ENCODE measurements at places on chromosomes 13 and 19.

GRCh38 chr19:29402563-29402962 is 123.2 kb upstream of the VSTM2B start:
- no peak for DNase-seq

DNA sequence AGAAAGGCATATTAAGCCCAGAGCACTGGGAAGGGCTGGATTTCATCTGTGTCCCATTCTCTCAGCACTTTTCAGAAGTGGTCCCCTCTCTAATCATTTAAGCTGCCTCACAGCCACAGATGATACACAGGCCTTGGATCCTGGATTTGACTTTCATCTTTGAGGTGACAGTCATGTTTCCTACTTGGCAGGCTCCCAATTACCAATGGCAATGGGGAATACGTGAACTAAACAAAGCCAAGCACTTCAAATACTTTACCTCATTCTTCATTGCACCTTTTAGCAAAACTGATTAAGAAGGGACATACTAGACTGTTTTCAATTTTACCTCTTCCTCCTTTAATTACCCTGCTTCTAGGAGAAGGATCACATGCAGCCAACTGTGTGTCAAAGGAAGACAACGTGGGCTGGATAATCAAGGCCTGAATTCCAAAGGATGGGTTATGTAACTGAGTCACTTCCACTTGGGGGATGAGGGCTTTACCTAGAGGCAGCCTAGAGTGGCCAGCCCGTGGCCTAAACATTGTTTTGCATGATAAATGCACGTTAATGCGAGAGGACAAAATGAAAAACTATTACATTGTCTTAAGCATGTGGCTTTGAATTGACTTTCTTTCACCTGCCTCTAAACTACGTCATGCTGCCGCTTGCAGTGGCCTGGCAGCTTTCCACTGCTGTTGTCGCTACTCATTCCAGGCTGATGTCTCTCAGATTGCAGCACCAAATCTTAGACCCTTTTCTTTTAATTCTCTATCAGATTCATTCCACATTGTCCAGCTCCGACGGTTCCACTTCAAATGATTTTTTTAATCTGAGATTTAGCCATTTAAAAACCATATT is 95.0 kb downstream of the KCTD12 start:
- peak; percentile 37 for DNase-seq

- DNase-seq, result no peak
Observed at GRCh38 chr13:39201180-39201579, 162.9 kb downstream of the NHLRC3 start.

- DNase-seq, result no peak
Observed at GRCh38 chr19:32969549-32969948, 2.2 kb downstream of the CEP89 start.

- DNase-seq, result peak; percentile 67
Observed at GRCh38 chr19:6125571-6125989, 9.9 kb upstream of the ACSBG2 start.

GRCh38 chr13:39185326-39185725 is 147.1 kb downstream of the NHLRC3 start:
- DNase-seq, result no peak

DNA sequence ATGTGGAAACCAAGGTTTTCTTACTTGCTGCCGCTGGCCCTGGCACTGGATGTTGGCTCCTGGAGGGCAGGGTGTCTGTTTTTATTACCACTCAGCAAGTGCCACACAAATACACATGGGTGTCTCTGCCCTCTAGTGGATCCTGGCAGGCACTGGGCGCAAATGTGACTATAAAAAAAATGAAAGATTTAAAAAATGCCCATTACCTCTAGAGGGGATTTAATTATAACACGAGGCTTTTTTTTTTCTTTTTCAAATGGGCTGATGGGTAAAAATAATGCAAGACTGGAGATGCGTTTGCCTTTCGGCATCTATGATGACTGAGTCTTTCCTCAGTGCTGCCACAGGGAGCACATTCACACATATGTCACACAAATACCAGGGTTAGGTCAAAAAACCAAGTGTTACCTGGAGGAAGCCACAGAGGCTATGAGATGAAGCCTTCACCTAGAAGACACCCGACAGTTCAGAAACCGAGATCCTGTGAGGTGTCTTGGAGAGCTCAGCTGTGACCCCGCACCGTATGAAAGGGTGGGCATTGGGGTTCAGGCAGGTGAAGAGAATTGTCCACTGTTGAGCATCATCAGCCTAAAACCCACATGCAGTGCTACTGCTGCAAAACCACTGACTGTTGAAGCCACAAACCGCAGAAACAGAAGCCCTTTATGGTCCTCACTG is 25.7 kb downstream of the CHAMP1 start:
- peak; percentile 88 for DNase-seq

DNA sequence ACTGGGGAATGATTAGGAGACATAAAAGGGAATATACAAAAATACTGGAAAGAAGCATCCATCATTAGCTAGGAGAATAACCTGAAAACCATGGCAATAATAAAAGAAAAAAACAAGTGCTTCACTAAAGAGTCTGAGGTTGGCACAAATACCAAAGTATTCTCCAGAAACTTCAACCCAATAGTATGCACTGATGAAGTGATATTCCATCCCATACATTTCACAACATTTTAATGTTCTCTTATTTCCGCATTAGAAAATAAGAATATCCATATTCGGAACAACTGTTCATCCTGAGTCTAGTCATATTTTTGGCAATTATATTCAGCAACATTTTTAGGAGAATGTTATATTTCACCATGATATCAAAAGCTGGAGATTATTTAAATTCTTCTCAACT is 116.2 kb downstream of the POSTN start:
- DNase-seq, result no peak

- no peak for DNase-seq
Observed at GRCh38 chr13:74774264-74774663, 640.1 kb upstream of the KLF12 start.

DNA sequence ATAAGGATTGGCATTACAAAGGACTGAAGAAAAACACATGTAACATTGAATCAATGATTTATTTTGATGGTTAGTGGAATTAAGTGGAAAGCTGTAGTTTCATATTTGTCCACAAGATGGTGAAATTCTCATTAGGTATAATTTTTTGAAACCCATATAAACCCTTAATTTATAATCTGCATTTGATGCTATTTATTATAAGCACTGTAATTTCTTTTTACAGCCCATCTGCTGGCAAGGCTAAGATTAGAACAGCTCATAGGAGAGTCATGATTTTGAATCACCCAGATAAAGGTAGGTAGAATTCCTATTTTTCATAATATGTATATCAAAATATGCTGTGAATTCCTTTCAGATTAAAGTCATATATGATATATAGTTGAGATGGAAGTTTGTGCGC is 62.2 kb downstream of the DNAJC15 start:
- no peak for DNase-seq

- no peak for DNase-seq
Observed at GRCh38 chr13:40243047-40243446, 423.4 kb downstream of the FOXO1 start.

DNA sequence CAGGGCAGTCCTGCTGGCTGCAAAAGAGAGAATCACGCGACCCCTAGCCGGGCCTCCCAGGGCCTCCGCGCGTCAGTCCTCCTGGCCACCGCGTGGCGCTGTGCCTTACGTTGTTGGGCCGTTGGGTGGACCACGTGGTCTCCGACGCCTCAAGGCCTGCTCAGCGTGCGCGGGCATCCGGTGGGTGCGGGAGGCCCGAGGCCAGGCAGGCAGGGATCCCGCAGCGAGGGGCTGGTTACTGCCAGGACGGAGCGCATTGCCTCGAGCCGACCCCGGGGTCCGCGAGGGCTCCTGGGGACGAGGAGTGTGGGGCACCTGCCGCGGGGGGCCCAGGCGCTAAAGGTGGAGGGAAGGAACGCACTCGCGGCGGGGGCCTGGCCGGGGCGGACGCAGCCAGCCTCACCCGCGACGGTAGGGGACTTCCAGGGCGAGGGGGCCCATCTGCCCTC is at the start of gene TDRD12:
TDRD12 (plus strand) TSS at position 157 of the 449 bp plus-strand sequence. CDS start 306 bp downstream, outside the sequence.
- no peak for DNase-seq

- DNase-seq, result no peak
Observed at GRCh38 chr13:112965573-112966115, 3.4 kb upstream of the MCF2L start.

GRCh38 chr19:23817519-23817918 is 58.8 kb upstream of the ZNF681 start:
- DNase-seq, result no peak

DNA sequence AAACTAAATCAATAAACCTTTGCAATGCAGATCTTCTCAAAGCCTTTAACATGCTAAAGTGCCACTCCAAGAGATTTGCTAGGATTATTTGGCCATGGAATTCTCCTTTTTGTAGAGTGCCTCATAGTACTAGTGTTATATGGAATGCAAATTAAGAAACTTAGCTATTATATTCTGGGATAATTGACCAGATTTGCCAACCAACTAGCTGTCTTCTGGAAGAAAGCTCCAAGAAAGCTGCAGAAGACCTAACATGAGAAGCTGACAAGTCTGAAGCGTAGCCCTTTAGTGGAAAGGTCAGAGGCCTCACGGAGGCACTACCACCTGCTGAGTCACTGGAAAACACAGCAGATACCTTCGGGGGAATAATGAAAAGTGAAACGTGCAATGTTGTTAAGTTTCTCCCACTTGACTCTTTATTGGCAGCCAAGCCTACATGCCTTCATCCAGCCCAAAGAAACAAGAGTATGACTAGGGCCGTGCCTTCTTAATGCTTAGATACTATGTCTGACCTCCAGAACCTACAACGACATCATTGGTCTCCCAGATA is 29.8 kb upstream of the KATNAL1 start:
- DNase-seq, result no peak

- DNase-seq, result peak; percentile 7
Observed at GRCh38 chr19:48571378-48572162, 19.6 kb downstream of the SULT2B1 start.

DNA sequence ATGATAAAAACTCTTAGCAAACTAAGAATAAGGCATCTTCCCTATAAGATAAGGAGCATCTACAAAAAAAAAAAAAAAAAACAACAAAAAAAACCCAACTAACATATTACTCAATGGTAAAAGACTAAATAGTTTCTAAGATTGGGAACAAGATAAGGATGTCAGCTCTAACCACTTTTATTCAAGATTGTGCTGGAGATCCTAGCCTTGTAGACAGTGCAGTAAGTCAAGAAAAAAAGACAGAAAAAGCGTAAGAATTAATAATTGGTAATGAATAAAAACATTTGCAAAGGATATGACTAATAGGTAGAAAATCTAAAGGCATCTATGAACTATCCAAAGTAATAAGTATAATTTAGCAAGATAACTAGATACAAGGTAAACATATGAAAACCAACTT is 33.0 kb downstream of the ZIC2 start:
- DNase-seq, result no peak

DNA sequence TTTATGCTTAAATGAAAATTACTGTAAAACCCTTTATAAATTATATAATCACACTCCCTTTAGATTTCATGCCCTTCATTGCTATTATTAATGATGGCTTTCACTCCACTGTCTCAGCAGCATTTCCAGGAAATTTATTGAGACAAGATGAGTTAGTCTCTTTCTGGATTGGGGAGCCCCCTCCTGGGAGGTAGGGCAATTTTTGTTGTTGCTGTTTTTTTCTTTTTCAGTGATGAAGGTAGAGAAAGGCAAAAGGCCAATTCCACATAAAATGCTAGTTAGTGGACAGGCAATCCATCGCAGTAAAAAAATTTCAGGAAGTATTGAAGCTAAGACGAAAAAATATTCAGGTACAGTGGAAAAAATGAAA is 80.2 kb downstream of the TEX26 start:
- DNase-seq, result peak; percentile 2

- DNase-seq, result peak; percentile 65
Observed at GRCh38 chr19:42113641-42114348, 18.5 kb downstream of the POU2F2 start.

- DNase-seq, result no peak
Observed at GRCh38 chr19:7924241-7924640, 1.7 kb downstream of the CTXN1 start.

GRCh38 chr13:29190298-29190697 is 370.2 kb downstream of the MTUS2 start:
- DNase-seq, result no peak

DNA sequence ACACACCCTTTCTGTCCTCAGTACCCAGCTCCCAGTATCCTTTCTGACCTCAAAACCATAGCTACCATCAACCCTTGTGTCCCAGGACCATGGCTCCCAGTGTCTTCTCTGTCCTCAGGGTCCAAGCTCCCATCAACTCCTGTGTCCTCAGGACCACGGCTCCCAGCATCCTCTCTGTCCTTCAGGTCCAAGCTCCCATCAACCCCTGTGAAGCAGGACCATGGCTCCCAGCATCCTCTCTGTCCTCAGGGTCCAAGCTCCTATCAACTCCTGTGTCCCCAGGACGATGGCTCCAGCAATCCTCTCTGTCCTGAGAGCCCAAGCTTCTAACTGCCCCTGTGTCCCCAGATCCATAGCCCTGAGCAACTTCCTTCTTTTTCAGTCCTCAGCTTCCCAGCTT is 1.7 kb upstream of the CADM4 start:
- no peak for DNase-seq

GRCh38 chr13:23771552-23771951 is 117.6 kb downstream of the MIPEP start:
- DNase-seq, result no peak

GRCh38 chr13:28826368-28826767 is 6.2 kb downstream of the MTUS2 start:
- no peak for DNase-seq

GRCh38 chr19:11168568-11168967 is 13.0 kb upstream of the SPC24 start:
- DNase-seq, result no peak

DNA sequence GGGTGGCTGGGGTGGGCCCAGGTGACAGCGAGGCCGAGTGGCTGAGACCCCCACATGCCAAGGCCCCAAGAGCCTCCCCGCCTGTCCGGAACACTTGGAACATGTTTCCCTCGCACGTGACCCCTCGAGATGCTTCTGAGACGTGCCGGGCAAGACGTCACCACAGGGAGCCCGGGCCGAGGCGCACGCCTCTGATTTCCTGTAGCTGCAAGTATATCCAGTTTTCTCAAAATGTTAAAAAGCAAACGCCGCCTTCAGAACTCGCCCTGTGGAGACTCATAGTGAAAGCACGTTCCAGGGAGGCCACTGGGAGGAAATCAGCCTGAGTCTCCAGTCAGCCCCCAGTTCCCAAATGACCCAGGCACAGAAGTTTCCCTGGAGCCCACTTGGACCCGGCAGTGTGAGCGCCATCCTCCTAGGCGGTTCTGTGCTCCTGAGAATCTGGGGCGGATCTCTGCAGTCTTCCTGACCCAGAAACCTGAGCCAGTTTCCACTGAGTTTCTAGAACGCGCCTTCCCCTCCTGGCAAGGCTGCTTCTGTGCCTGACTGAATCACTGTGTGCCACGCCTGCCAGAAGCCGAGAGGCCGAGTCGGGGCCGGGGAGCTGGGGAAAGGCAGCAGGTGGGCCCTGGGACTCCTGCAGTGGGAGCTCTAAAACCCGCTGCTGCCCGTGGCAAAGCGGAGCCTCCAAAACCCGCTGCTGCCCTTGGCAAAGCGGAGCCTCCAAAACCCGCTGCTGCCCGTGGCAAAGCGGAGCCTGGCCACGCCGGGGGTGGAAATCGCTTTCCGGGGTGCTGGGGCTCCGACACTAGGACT is 179.3 kb downstream of the KDM4B start:
- DNase-seq, result no peak

Measured in NCI-H1417 (cell line).